ENCODE measurements at places on chromosomes 12 and 14.

GRCh38 chr12:53065975-53066931, 12.9 kb downstream of the SPRYD3 start:
- DNase-seq: peak; percentile 48

DNA sequence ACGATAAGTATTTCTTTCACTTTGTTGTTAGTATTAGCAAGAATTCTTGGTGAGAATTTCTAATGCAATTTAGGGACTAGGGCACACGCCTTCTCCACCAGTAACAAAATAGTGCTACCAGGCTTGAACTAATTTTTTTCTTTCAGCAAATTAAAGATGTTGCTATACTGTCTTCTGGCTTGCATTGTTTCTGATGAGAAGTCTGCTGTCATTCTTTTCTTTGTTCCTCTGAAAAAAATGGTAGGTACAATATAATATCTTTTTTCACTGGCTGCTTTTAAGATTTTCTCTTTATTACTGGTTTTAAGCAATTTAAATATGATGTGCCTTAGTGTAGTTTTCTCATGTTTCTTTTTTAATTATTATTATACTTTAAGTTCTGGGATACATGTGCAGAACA, 171.2 kb downstream of the PCNX1 start:
- no peak for DNase-seq

GRCh38 chr14:106459971-106460730, 933.8 kb downstream of the TMEM121 start:
- DNase-seq: peak; percentile 54

- DNase-seq: peak; percentile 48
These were observed 2.7 kb upstream of the GALNT6 start for GRCh38 chr12:51393676-51394545.

DNA sequence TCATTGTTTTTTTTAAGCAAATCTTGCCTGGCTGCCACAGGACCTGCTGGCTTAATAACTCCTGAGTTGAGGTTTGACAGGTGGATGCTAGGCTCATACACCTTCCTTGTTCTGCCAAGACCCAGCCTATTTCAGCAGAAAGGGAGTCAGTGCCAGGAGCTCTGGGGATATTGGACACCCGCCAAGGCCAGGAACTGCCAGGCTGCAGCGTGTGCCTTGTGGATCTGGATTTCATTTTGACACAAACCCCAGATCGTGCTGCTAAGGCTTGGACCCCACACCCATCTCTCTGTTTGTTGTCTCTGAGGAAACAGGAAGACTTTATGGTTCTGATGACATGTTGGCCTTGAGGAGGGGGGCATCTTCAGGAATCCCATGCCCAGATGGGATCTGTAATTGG, 44.4 kb upstream of the PRIMA1 start:
- no peak for DNase-seq

GRCh38 chr12:6383572-6384498, at the start of gene LTBR:
Gene LTBR (plus strand): TSS chr12:6384162. CDS start chr12:6384359, 197 bp downstream.
- no peak for DNase-seq

GRCh38 chr12:113138826-113139225, 3.3 kb upstream of the RASAL1 start:
- no peak for DNase-seq

GRCh38 chr12:113673458-113674238, 202.0 kb upstream of the LHX5 start:
- DNase-seq: no peak

- DNase-seq: no peak
These were observed 1.1 kb downstream of the PPFIBP1 start for GRCh38 chr12:27524839-27525753.

DNA sequence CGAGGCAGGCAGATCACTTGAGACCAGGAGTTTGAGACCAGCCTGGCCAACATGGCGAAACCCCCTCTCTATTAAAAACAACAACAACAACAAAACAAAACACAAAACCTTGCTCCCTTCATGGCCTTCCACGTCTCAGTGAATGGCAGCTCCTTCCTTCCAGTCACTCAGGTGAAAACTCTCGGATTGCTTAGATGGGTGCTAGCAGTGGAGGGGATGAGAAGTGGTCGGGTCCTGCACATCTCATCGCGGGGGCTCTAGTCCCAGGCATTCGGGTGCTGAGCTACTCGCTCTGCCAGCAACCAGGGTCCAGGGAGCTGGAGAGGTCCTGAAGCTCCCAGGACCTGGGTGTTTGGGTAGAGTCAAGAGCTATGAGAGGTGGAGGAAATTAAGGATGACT, 7.7 kb downstream of the SLC6A13 start:
- DNase-seq: no peak

- DNase-seq: no peak
These were observed 50.1 kb upstream of the STK38L start for GRCh38 chr12:27193854-27194544.

GRCh38 chr12:56749359-56749758, 2.8 kb downstream of the PRIM1 start:
- DNase-seq: no peak

GRCh38 chr14:63938198-63939005, 85.6 kb downstream of the SYNE2 start:
- DNase-seq: peak; percentile 12

GRCh38 chr12:8491646-8492530, 21.4 kb upstream of the CLEC4D start:
- no peak for DNase-seq

- DNase-seq: no peak
These were observed 31.4 kb downstream of the SSPN start for GRCh38 chr12:26226629-26227360.

DNA sequence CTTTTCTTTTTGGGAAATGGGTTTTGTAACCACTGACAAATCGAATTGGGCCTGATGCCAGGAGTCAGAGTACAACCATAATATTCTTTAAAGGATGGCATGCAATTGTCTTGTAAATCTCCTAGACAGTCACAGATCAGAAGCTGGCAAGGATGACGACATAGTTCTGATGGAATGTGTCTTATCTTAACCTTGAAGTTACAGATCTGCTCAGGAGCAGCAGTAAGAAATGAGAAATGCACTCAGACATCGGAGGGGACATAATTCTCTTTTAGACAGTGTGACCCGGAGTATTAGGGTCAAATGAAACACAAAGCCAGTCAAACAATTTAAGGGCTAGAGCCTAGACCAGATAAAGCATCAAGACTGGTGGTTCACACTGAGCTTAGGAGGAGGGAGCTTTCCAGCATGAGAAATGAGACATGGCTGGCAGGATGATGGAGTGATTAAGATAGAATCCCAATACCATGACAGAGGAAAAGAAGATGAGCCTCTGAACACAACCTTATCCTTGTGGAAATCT, 17.5 kb downstream of the CBX5 start:
- DNase-seq: no peak

- no peak for DNase-seq
These were observed 42.0 kb downstream of the GPHB5 start for GRCh38 chr14:63276492-63277342.

DNA sequence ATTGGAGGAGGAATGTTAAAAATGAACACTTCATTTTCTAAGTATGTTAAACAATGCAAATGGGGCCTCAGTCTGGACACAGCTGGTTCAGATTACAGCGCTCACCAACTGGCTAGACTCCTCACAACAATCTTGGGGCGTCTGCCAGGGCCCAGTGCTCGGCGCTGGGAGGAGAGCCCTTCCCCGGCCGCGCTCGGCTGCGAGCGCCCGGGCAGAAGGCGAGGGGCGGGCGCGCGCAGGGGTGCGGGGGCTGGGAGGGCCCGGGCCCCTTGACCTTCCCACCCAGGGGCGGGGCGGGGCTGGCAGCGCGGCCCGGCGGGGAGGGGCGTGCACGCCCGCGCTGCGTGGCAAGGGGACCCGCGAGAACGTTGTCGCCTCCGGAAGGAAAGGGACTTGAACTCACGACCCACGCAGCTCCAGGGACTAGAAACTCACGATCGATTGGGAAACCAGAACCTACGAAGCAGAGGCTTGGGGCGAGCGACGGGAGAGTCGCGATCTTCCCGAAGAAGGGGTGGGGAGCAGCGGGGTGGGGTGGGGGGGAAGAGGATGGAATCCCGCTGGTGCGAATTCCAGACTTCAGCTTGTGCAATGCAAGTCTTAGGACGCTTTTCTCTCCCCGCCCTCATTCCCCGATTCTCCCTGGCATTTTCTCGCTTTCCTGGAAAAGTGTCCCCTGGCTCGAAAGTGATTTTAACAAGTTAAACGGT, at the start of gene FBLN5:
Gene FBLN5 (minus strand): TSS at position 220 of the 710 bp plus-strand sequence. CDS start 465 bp downstream, outside the sequence.
- peak; percentile 7 for DNase-seq

DNA sequence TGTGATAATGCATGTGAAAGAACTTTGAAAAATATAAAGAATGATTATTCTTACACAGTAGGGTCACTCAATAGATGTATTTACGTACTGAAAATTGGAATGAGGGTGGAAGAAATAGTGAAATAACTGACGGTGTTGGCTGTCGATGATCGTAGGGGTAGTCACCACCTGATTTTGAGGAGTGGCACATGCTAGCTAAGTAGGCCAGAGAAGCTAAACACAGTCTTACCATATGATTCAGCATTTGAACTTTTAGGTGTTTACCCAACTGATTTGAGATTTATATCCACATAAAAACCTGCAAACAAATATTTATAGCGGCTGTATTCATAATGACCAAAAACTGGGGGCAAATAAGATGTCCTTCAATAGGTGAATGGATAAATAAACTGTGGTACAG, 47.6 kb upstream of the HIF1A start:
- DNase-seq: no peak

DNA sequence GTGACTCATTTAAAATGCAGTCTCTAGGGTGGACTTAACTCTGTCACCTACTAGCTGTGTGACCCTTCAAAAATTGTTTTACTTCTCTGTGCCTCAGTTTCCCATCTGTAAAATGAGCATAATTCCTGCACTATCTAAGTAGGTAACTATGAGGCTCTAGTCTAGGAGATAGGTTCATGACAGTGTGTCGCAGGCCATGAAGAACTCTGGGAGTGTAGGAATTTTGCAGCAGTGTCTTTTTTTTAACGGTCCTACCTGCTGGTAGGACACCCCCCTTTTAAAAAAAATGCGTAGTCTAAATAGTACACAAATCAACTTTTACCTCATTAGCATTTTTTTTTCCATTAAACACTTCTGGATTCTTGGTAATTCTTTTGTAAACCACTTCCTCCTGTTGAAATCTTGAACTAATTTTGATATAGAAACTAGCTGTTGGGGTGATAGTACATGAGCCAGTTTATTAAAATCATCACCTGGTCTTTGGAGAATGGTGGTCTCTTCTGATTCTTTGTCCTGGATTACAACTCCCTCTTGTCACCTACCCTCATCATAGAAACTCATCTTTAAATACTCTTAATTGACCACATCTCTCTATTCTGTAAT, 86.0 kb upstream of the SLC38A2 start:
- DNase-seq: peak; percentile 23

DNA sequence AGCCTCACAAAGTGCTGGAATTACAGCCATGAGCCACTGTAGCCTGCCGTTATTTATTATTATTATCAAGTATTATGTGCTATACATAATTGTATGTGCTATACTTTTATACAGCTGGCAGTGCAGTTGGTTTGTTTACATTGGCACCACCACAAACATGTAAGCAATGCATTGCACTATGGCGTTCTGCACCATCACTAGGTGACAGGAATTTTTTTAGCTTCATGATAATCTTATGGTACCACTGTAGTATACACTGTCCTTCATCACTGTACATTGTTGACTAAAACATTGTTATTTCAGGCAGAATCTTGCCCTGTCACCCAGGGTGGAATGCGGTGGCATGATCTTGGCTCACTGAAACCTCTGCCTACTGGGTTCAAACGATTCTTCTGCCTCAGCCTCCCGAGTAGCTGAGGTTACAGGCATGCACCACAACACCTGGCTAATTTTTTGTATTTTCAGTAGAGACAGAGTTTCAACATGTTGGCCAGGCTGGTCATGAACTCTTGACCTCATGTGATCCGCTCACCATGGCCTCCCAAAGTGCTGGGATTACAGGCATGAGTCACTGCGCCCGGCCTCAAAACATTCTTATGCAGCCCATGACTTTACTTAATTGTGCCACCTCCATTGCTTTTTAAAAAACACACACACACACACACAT, 17.1 kb downstream of the MRPL42 start:
- no peak for DNase-seq

DNA sequence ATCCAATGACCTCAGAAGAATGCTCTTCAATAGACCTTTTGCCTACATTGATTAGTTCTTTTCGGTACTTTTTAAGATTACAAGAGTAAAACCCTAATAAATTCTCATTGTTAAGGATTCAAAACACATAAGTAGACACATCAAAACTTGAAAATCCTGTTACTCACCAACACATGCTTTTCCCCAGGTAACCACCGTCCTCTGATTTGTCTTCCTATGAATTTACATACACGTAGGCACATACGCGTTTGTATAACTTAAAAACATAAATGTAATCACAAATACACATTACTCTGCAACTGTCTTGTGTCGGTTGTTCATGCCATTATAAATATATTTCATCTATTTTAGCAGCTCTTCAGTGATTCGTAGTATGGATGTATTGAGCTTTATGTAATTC, 910 bp upstream of the WASHC4 start:
- no peak for DNase-seq

GRCh38 chr12:39230086-39230485, 212.8 kb downstream of the KIF21A start:
- no peak for DNase-seq

DNA sequence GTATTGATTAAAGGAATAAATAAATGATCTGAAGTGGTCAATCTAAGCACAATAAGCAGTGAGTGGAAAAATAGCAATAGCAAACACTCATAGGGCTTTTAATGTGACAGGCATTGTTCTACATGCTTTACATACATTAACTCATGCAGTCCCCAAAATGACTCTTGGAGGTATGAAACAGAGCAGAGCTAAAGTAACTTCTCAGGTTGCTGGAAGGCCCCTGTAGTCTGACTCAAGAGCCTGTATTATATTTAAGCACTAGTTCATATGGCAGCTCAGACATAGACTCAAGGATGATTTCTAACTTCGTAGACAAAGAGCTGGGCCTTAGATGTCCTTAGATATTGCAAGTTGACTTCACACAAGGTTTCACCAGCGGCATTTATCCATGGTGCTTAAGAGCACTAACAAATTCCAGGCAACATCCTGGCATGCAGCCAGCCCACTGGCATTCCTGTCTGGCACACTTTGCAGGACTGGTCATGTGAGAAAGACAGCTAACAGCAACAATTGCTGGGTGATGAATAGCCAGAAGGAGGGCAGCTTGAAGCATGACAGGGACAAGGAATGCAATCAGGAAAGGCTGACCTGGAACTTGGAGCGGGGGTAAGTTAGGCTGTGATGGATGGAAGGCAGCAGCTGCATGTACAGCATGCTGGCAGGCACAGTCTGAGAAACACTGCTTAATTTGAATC, 22.9 kb upstream of the KTN1 start:
- no peak for DNase-seq

GRCh38 chr12:162467-163307, 51.3 kb downstream of the SLC6A12 start:
- DNase-seq: no peak

DNA sequence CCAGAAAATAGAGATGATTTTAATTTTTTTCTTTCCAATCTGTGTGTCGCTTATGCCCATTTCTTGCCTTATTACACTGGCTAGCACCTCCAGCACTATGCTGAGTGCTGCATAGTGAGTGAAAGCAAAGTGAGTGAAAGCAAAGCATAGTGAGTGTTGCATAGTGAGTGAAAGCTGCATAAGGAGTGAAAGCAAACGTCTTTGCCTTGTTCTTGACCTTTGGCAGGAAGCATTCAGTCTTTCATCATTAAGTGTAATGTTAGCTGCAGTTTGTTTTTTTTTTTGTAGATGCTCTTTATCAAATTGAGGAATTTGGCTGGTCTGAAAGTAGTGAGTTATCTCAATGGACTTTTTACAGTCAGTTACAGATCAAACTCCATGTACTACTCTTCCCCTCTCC, 6.9 kb upstream of the CORO1C start:
- DNase-seq: no peak
